ENCODE measurements at places on chromosomes 5 and 9.

DNA sequence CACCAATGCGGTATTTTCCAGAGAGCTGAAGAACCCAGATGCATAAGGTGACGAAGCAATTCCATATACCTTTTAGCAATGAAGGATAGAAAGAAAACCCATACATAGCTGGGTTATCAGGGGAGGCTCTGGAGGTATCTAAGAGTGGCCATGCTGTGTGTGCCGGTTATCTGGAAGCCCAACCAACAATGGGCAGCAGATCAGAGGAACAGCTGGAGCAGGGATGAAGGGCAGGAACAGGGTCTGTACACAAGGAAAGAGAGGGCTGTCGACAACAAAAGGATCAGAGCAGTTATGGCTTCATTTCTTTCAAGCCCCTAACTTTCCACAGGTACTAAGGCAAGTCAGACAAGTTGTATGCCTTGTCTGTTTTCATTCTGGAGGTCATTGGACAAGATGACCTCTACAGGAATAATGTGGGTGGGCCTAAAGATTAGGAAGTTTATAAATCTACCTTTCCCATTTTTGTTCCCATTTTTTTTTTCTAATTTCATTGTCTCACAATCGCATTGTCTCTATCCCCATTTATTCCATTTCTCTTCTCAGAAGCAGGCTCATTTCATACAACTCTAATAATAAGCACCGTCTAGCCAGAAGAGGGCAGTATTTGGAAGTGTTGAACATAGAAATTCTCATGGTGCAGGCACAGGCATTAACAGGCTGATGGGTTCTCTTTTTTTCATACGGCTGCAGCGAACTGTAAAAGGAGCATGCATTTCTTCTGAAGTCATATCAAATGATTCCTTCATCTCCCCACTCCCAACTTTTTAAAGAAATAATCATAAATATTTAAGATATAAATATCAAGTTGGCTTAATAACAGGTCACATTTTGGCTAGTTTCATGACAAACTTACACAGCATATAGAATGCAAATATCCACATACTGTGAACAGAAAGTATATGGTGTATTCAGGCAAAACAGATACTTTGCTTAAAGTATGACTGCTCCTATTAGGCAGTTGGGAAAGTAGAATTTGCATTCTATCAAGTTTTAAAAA lies 63.5 kb downstream of the ZNF474 start:
- DNase-seq = no peak

- DNase-seq = no peak
Observed at GRCh38 chr9:108526518-108526917, 329.3 kb downstream of the ACTL7B start.

GRCh38 chr5:98282521-98282920 lies 490.9 kb upstream of the RGMB start:
- no peak for DNase-seq

- DNase-seq = no peak
Observed at GRCh38 chr9:124266139-124266825, 8.5 kb downstream of the NEK6 start.

DNA sequence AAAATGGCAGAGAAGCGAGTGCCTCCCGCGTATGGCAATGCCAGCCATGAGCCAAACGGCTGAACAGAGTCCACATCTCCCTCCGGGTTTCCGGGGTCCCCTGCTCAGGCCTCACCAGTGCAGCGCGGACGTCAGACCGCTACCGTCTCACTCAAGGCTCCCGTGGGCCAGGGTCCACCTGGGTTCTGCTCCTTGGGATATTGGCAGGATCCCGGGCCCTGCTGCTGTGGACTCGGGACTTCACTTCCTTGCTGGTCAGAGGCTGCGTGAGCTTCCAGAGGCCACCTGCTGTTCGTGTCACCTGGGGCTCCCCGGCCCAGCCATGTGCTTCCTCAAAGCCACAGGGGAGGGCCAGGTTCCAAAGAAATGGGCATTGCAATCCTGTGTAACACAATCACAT lies 38.4 kb upstream of the CLPTM1L start:
- DNase-seq = no peak

DNA sequence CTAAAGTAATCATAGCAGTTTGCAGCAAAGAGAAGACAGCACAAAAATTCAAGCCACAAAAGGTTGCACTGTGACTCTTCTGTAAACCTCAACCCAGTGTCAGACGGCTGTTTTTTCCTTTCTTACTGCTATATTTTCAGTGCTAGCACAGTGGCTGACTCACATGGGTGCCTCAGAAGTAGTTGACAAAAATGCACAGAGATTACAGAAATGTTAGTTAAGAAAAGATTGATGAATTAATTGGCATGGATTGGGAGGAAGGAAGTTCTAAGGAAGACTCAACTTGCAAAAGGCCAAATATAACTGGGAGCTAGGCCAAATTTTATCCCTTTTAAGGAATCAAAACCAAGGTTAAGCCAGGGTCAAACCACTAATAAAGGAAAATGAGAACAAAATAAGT lies 43.7 kb upstream of the ITGA1 start:
- DNase-seq = no peak

DNA sequence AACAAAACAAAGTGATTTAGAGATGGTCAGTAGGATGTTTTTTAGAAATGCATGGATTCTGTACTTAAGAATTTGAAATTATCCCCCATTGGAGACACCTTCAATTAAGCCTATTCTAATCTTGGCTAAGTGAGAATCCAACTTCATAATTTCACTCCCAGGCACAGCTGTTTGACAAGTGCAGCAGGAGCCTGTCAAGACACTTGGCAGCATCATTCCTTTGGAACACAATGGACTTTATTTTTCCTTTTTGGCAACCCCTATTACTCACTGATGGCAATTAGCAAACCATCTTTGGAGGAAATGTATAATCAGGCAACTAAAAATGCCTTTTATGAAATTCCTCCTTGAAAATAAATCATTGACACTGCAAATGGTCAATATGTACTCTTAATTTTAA lies 194.7 kb downstream of the GLIS3 start:
- no peak for DNase-seq

GRCh38 chr9:3027210-3027609 lies 183.3 kb upstream of the PUM3 start:
- no peak for DNase-seq

GRCh38 chr5:4700871-4701270 lies 439.3 kb upstream of the ADAMTS16 start:
- DNase-seq = no peak

DNA sequence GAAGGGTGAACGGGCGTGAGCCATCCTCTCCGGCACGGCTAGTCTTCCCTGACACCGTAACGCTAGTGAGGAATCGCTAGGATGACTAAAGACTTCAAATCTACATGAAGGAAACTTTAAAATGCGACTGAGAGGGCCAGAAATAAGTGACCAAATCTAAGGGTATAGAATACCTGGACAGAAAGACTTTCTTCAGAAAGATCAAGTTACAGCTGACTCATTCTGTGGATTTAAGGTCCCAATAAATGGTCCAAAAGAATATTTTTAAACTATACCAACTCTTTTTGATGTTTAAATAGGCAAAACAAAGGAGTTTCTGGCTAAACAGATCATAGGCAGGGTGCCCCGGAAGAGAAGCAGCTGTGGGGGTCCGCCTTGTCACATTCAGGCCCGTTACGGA lies 38.9 kb upstream of the CEP72 start:
- no peak for DNase-seq
